ENCODE measurements at places on chromosomes 1 and 21. TPM values are rescaled to one million over a fixed set of nuclear protein-coding genes. Genes with fewer than 3 reads are reported as not detected.

LCE6A gene
- not detected for total RNA-seq

CYP4X1 gene
- total RNA-seq = 20.4 TPM

S100A7A gene
- not detected for total RNA-seq

GLMN gene
- total RNA-seq = 5.6 TPM

DNA sequence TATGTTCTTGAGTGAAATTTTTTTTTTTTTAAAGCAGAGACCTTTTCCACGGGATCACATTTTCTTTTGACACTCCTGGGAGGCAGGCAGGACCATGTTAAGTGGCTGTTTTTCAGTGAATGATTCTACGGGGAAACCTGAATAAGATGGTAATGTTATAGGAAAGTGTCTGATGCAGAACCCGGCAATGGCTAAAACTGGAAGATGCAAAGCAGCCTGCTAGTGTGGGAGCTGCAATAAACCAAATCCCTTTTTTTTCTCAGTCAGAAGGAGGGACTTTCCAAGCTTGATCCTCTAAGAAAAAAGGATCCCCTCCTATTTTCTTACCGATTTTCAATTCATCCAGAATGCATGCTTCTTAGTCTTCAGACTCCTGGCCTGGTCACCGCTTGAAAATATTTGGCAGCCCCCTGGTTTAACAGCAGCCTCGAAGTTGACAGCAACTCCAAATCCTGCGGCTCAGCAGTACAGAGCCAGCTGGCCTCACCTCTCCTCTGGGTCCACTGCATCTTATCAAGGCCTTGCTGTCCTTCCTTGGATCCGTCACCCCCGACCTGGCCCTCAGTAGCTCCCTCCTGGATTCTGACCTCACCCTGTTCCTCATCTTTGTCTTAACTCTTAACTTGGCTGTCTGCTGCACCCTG is 5.6 kb downstream of the MX2 start:
- no peak for DNase-seq

- DNase-seq = no peak
Measured at GRCh38 chr1:45516465-45516864, 5.2 kb downstream of the PRDX1 start.

DNA sequence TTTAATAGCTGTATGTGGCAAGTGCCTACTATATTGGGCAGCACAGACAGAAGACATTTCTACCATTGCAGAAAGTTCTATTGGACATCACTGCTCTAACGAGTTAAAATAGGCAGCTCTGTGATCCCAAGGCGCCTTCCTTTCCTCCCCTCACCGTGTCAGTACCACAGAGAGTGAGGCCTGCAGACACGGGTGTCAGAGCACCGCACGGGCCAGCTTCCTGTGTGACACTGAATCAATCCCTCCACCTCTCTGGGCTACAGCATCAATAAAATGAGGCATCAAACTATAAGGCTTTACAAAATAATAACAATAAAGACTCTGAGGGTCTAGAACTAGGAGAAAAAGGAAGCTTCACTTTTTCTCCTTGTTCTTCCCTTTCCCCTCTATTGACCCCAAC is 246.7 kb downstream of the FOXD2 start:
- DNase-seq = no peak

DNA sequence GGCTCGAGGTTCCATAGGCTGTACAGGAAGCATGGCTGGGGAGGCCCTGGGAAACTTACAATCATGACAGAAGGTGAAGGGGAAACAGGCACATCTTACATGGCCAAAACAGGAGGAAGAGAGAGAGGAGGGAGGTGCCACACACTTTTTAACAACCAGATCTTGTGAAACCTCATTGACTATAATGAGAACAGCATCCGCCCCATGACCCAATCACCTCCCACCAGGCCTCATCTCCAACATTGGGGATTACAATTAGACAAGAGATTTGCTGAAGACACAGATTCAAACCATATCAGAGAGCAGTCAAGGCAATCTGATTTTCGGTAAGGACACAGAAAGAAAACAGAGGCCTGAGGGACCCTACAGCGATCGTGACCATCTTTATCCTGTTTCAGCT is 41.7 kb downstream of the TNFRSF9 start:
- DNase-seq = no peak

DNA sequence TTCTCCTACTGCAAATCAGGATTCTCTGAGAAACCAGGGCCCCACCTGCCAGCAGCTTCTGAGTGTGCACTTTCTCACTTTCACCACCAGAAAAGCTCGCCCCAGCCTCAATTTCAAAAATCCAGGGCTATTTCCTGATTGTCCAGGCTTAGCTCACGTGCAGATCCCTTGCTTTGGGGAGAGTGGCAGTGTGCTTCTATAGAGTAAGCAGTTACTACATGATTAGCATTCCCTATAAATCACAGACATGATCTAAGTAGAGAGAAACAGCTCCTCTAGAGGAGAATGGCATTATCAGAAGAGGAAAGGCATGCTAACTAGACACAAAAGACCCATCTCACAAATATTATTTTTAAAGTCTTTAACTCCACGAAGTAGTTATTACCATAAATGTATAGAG is 456.0 kb upstream of the PKN2 start:
- DNase-seq = no peak

DNA sequence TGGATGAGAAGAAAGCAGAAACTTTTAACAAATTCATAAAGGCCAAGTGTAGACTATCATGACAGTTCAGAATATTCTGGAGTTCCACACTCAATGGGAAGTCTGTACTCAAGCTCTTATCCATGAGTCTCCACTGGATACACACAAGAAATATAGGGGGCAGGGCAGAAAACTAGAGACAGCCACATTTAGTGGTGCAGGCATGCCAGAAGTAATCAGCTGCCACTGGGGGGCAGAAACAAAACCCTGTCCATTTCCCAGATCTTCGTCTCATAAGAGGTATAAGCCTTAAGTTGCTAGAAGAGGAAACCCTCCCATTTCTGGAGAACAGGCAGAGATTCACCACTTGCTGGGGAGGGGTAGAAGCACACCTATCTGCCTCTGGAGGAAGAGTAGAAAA is 166.8 kb upstream of the GALNT2 start:
- no peak for DNase-seq

GRCh38 chr1:25821630-25822091 is 1.9 kb downstream of the MTFR1L start:
- DNase-seq = no peak

DNA sequence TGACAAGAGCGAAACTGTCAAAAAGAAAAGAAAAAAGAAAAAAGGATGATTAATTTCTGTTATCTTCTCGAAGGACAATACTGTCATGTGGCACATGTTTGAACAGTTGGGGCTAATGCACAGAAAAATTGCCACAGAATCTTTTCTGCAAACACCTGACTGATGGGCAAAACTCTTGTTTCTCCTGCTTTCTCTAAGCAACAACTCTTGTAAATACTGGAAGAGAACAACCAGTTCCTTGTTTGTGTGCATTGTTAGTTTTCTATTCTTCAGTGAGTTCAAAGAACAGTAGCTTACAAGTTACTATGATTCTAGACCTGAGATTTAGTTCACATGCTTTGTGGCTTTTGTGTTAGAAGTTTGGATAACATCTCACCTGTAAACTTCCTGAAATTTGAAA is 60.7 kb downstream of the CDC14A start:
- no peak for DNase-seq

GRCh38 chr1:19204446-19205266 is 5.4 kb downstream of the UBR4 start:
- DNase-seq = no peak

Measured in lung (tissue), 17 donors.